ENCODE measurements at places on chromosomes 1 and 21. TPM values are rescaled to one million over a fixed set of nuclear protein-coding genes. Genes with fewer than 3 reads are reported as not detected.

Gene KMO
- not detected for total RNA-seq

Gene ACTL8
- not detected for total RNA-seq

Gene ARPC5
- total RNA-seq: 274 TPM

Gene EDARADD
- total RNA-seq: 11.7 TPM

Gene COL11A1
- not detected for total RNA-seq

Gene AMY2B
- total RNA-seq: 7.1 TPM

Gene RORC
- total RNA-seq: 0.32 TPM

Gene TFF1
- not detected for total RNA-seq

Gene HES3
- total RNA-seq: not detected

Gene CRYAA
- total RNA-seq: not detected

Gene SPRR4
- total RNA-seq: not detected

Gene SDE2
- total RNA-seq: 20.0 TPM

Gene PRR9
- total RNA-seq: not detected

Gene SH2D2A
- 94.7 TPM for total RNA-seq

Gene S100A2
- 0.73 TPM for total RNA-seq

Gene INKA2
- 3.0 TPM for total RNA-seq

Gene TRPM2
- total RNA-seq: 20.6 TPM

Gene SH3D21
- 6.7 TPM for total RNA-seq

Gene HNRNPCL2
- total RNA-seq: not detected

Gene TCEA3
- 14.5 TPM for total RNA-seq

Gene KIF26B
- 0.02 TPM for total RNA-seq

Gene SORT1
- 6.2 TPM for total RNA-seq

Gene F5
- total RNA-seq: 9.1 TPM

Gene SPRR2B
- not detected for total RNA-seq

Gene PADI3
- not detected for total RNA-seq

Gene DDR2
- 0.16 TPM for total RNA-seq

Gene TFB2M
- total RNA-seq: 13.6 TPM

Gene OR2T35
- total RNA-seq: not detected

Gene S100A16
- total RNA-seq: not detected

Gene MSTO1
- total RNA-seq: 77.8 TPM

Gene HLX
- 0.91 TPM for total RNA-seq

Gene CCDC181
- 0.16 TPM for total RNA-seq

Gene CHRNB2
- total RNA-seq: not detected

Gene MPL
- not detected for total RNA-seq

Gene RIIAD1
- total RNA-seq: not detected

Gene PADI1
- not detected for total RNA-seq

Gene IVL
- not detected for total RNA-seq

Gene TRIM67
- total RNA-seq: not detected

Gene NTPCR
- 30.6 TPM for total RNA-seq

Gene MRPL24
- total RNA-seq: 75.7 TPM

Gene RASAL2
- total RNA-seq: 0.05 TPM

Gene CCT3
- total RNA-seq: 319 TPM

Gene CRNN
- total RNA-seq: not detected

Gene CELA2A
- not detected for total RNA-seq

Gene EFNA4
- total RNA-seq: 6.8 TPM

Gene PPIAL4G
- total RNA-seq: 0.68 TPM

Gene LCE1B
- not detected for total RNA-seq

Gene DNMT3L
- not detected for total RNA-seq

Gene CLSTN1
- 100 TPM for total RNA-seq

Gene LCE2C
- not detected for total RNA-seq
